ENCODE measurements at places on chromosomes 13 and 19.

- no peak for DNase-seq
Observed at GRCh38 chr13:33372251-33372919, 86.8 kb upstream of the STARD13 start.

DNA sequence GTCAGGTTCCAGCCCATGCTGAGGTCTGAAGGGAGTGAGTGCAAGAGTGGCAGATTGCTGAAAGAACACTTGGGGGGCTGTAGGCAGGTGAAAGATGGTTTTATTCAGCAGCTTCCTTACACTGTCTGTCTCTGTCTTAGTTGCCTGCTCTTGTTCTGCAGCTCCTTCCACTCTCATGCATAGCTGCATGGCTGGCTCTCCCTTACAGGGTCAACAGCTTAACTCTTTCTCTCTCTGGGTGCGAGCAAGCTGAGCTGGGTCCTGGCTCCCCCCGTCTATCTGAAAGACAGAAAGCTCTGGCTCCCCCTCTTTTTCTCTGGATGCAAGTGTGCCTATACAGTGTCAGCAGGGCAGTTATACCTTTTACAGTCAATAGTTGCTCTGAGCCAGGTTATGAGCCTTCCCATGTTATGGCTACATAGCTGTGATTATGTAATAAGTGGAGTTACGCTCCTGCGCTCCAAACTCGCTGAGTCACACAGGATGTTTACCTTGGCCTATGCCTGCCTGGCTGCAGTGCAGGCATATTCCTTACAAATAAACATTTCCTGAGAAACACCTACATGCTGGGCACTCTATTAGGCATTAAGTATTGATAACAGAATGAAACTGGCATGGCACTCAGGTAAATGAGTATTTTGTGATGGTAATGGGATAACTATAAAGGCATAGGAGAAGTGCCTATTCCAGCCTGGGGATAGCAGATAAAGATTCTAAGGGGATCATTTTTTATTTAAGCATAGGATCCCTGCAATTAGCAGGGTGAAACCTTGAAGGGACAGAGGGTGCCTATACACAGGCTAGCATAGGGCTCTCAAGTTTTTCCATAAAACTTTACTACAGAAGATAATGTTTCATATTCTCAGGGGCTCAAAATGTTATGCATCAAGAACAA is 826.9 kb upstream of the PCDH9 start:
- DNase-seq: no peak

- DNase-seq: peak; percentile 96
Observed at GRCh38 chr19:39833464-39834286, at the start of gene DYRK1B. DYRK1B (minus strand) TSS chr19:39834162; CDS start chr19:39831867, 2,295 bp downstream.

GRCh38 chr19:11383706-11384048 is 437 bp downstream of the EPOR start:
- no peak for DNase-seq

- no peak for DNase-seq
Observed at GRCh38 chr13:79869326-79869725, 388.4 kb downstream of the NDFIP2 start.

DNA sequence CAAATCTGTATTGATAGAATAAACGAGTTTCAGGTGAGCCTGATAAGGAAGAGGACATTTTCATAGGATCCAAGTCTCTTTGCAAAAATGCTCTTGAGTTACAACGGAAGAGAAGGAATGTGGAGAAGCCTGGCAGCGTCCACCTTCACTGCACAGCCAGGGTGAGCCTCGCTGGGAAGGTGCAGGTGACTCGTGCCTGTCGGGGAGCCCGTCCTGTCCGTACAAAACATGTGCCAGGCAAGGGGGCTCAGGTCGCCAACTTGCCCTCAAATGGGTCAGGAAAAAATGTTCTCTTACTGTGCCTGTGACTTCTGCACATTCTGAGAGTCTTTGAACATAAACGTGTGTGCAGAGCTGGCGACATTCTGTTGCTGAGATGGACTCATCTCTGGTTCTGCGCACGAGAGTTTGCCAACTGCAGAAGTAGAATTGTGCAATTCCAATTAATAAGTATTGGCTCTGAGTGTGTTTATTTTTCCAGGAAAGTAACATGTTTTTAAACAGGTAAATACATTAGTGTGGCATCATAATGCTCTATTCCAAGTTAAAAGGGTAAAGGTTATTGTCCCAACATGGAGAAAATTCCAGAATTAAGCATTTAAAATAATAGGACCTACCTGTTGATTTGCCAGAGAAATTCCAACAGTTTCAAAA is 28.6 kb downstream of the NAXD start:
- DNase-seq: no peak

- DNase-seq: no peak
Observed at GRCh38 chr13:29103065-29103800, 283.1 kb downstream of the MTUS2 start.

- DNase-seq: no peak
Observed at GRCh38 chr19:31092274-31092673, 257.0 kb downstream of the TSHZ3 start.

DNA sequence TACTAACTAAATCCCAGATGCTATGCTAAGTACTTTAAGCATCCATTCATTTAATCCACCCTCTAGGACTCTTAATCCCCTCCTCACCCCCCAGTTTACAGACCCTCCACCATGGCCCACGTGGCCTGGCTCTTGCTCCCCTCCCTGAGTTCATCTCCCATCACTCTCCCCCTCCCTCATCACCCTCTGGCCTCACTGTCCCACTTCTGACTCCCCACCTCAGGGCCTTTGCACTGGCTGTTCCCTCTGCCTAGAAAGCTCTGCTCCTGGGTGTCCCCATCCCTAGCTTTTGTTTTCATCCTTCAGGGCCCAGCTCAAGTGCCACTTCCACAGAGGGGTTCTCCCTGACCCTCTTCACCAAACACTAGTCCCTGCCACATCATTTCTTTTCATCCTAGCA is 4.2 kb downstream of the B9D2 start:
- DNase-seq: no peak

- DNase-seq: no peak
Observed at GRCh38 chr13:110869805-110870706, 44.8 kb downstream of the ANKRD10 start.

DNA sequence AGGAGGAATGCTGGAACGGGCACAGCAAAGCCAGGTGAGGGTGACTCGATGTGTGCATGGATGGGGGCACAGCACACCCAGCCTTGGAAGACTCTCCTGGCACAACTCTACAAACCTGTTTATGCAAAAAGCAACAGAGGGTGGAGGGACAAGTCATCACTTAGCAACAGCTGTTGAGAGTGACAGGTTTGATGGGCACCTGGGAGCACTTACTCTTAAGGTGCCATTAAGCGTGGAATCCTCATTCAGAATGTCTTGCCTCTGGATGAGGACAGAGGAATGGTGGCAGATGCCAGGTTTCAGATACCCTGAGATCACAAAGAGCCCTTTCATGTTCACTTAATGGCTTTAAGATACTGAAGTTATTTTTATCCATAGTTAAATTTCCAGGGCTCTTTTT is 97.0 kb downstream of the DCT start:
- no peak for DNase-seq

DNA sequence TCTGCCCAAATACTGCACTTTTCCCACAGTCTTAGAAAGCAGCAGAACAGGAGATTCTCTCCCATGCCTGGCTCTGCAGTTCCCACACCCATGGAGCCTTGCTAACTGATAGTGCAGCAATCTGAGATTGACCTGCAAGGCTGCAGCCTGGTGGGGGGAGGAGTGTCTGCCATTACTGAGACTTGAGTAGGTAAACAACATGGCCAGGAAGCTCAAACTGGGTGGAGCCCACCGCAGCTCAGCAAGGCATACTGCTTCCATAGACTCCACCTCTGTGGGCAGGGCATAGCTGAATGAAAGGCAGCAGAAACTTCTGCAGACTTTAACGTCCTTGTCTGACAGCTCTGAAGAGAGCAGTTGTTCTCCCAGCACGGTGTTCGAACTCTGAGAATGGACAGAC is 358.5 kb upstream of the PCDH9 start:
- DNase-seq: no peak

GRCh38 chr19:48419158-48419920 is 25.9 kb downstream of the GRIN2D start:
- DNase-seq: peak; percentile 49

DNA sequence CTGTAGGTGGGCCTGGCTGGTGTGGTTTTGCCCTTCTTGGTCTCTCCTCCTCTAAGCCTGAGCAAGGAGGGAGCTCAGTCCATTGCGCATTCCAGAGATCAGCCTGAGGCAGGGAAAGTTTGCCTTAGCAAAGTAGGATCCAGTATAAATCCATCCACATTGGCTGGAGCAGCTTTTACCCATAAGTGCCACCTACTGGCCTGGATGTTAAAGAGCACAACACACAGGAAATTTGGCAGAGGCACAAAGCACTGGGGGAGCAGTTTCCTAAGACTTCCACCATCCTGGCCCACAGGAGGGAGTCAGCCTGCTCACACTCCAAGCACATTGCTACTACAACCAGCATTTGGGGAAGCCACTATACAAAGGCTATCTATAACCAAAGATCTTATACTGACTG is 1124.2 kb downstream of the SLITRK1 start:
- no peak for DNase-seq

DNA sequence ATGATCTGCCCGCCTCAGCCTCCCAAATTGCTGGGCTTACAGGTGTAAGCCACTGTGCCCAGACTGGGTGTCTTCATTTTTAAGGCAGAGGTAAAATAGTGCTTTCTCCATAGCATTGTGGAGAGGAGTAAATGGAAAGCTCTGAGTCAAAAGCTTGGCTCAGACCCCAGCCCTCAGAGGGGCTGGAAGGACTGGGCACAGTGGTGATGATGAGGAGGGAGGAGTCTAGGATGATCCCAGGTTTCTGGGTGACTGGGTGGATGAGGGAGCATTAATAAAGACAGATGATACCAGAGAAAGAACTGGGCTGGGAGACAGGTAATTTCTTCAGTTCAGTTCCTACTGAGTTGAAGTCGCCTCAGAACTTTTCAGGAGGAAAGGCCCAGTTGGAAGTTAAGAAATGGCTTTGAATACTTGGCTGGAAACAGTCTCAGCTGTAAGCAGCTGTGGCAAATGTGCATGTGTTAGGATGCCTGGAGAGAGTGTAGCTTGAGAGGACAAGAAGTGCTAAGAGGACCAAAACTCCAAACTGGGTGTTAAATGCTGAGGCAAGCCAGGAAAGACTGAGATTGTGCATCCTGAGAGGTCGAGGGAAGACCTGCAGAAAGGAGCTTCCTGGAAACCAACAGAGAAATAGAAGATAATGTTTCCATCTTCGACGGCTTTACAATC is 37.1 kb upstream of the MEDAG start:
- no peak for DNase-seq

GRCh38 chr19:13841086-13841961 is 35.6 kb upstream of the NANOS3 start:
- no peak for DNase-seq

DNA sequence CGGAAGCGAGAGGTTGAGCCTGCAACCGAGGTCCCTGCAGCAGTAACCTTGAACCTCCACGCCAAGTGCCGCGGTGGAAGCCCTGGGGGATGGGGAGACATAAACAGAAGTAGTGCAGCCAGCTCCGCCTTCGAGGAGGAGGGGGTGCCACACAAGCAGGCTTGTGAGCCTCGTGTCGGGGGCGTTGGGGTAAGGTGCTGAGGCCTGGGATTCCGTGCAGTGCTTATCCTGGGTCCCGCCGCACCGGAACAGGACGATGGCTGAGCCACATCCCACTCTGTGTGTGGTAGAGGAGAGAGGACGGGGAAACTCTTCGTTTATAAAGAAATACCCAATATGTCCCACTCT is 51.0 kb downstream of the SOX1 start:
- DNase-seq: no peak

DNA sequence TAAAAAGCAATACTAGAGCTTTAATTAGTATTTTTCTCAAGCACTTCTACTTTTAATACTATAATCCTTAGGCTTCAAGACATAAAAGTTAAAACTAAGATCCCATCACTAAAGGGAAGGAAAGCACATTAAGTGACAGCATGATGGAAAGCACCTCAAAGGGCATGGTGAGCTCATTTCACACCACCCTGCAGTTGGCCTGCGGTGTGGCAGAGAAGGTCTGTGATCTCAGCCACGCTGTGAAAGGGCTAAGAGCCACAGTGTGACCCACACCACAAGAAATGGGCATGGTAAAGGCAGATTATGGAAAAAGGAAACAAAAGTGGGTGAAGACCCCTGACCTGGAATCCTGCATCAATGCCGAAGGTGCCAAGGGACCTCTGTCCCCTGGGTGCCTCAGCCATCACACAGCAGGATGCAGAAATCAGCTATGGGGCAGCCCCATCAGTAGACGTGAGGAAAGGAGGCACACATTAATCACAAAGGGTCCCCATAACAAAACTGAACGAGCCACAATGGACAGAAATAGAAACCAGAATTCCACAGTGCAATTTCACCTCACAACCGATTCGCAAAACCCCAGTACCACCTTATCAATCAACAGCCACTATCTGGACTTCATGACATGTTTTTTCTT is 33.6 kb downstream of the TUBGCP3 start:
- no peak for DNase-seq

GRCh38 chr13:48890391-48890790 is 85.3 kb upstream of the FNDC3A start:
- DNase-seq: no peak

DNA sequence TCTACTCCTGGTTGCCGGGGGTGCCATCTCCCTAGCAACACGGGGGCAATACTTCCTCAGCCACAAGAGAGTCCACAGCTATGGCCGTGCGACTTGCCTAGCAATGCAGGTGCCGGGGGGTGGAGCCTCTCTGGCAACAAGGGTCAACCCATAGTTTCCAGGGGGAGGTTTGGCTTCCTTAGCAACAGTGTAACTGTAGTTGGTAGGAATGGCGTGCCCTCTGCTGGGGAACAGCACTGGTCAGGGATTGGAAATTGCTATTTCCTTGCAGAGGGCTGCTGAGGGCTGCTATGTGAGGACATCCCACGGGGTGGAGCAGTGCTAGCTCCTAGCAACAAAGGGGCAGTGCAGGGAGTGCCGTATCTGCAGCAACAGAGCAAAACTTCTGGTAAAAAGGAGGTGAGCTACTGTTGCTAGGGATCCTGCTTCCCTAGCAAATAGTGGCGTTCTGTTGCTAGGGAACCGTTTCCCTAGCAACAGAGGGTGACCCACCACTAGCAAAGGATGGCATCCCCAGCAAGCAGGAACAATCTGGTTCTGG is 7.0 kb upstream of the TMC4 start:
- no peak for DNase-seq

All from stimulated activated CD4-positive, alpha-beta T cell treated with anti-CD3 and anti-CD28 coated beads, Interleukin-1b, Interleukin-23, amount 100 ng/mL, for 4 hours (primary cell).